ENCODE measurements at places on chromosomes 16 and 17.

- peaks cover 2% of the 10 kb centered on the region for H3K36me3 ChIP-seq
- H3K4me3 ChIP-seq, result no peak overlapping the region
- no peak overlapping the region for H3K27ac ChIP-seq
- no peak for DNase-seq
- no peaks in the 10 kb centered on the region for H3K27me3 ChIP-seq
These were observed 49.4 kb upstream of the SREBF1 start for GRCh38 chr17:17886226-17886625.

DNA sequence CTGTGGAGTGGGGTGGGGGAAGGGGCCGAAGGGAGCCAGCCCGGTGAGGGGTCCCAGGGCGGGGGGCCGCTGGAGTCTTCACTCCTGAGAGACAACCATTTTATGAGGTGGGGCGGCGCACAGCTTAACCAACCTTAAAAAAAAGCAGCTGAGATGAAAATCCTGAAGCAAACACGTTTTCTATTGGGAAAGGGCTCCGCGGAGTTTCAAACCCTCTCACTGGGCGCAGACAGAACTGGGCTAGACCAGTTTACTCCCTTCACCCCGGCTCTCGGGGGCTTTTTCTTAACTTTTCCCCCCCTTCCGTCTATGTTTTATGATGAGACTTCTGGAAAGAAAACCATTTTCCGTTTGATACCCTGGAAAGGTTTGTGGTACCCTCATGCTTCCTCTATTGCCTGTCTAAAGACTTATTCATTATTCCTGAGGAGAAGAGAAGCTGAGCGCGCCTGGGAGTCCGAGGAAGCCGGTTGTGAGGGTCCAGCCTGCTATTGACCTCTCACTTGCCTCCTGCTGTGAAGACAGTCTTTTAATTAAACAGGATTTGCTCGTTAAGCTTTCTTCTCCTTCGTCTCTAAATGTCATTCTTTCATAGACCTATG, 482 bp upstream of the SSH2 start:
- no peak overlapping the region for H3K27ac ChIP-seq
- H3K4me3 ChIP-seq, result no peak overlapping the region

DNA sequence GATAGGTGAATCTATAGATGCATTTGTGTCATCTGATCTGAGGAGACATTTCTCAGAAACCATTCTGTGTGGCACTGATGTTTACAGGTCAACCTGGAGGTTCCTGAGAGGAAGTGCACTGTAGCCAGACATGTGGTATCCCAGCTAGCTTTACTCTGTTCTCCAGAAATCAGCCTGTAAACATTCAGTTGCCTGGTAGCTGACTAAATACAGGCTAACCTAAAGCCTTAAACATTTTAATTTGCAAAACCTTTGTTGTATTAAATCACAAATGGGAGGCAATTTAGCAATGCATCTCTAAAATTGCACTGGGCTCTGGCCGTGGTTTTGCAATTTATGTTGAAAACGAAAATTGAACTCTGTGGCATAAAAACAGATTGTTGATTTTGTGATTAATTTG, 207.6 kb downstream of the FTO start:
- H3K27ac ChIP-seq, result no peak overlapping the region
- H3K36me3 ChIP-seq, result peaks cover 9% of the 10 kb centered on the region
- H3K4me1 ChIP-seq, result peaks cover 29% of the 10 kb centered on the region
- H3K27me3 ChIP-seq, result no peaks in the 10 kb centered on the region

DNA sequence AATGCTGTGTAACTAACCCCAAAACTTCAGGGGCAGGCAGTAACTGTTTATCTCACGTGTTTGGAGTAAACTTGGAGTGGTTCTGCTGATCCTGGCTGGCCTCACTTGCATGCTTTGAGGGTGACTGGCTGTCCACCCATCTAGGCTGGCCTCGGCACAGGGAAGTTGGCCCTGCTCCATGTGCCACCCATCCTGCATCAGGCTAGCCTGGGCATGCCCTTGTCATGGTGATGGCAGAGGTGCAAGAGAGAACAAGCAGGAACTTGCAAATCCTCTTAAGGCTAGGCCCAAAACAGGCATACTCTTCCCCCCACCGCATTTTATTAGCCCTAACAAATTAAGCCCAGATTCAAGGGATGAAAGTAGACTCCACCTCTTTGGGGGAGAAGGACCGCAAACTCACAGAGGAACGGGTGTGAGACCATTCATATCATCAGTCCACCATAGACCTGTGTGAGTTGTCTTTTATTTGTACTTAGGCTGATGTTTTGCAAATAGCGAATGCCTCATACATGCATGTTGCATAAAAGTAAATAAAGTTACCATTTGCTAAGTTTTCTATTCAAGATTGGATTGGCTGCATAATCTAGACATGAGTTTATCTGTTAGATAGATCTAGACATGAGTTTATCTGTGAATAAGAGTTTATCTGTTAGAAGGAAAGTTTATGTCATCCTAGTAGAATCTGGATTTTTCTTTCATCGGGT, 221.0 kb downstream of the CCDC182 start:
- no peak overlapping the region for H3K4me3 ChIP-seq
- no peaks in the 10 kb centered on the region for H3K27me3 ChIP-seq
- DNase-seq, result no peak
- peaks cover 20% of the 10 kb centered on the region for H3K4me1 ChIP-seq
- H3K36me3 ChIP-seq, result no peaks in the 10 kb centered on the region
- H3K27ac ChIP-seq, result no peak overlapping the region
